ENCODE measurements at places on chromosomes 7 and 10.

DNA sequence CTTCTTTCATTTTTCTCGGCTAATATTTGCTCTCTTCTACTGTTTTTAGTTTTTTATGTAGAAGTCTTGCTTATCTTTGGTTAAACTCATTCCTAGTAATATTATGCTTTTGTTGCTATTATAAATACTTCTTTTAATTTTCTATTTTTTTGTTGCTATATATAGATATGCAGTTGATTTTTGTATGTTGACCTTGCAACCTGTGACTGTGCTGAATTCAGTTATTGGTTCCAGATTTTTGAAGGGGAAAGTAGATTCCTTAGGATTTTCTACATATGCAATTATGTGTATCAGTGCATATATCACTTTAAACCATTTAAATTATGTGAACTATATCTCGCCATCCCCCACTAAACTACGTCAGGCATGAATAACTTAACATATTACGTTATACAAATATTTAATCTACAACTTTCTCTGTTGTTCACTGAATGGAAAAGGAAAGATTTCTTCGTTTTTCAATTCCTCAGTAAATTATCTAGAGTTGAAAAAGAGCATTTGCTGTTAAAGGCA lies 71.5 kb downstream of the IDE start:
- DNase-seq, result no peak

- no peak for DNase-seq
Measured at GRCh38 chr10:49270565-49270964, 28.4 kb upstream of the C10orf71 start.

DNA sequence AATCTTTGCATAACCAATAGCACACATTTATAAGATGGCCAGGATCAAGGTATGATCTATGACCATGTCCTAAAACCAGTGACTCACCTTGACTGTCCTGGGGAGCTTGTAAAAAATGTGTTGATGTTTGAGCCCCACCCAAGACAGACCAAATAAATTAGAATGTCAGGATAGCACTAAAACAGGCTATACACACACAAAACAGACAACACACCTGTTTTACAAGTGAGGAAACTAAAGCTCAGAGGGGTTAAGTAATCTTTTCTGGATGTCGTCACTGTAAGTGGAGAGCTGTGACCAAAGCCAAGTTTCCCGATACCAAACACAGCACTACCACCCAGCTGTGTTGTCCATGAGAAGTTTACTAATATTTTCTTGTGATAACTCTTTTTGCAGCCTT lies 84.5 kb downstream of the AVL9 start:
- DNase-seq, result no peak

GRCh38 chr10:110212119-110213006 lies 5.0 kb downstream of the MXI1 start:
- no peak for DNase-seq

- no peak for DNase-seq
Measured at GRCh38 chr10:62689712-62690111, 114.8 kb upstream of the ADO start.

DNA sequence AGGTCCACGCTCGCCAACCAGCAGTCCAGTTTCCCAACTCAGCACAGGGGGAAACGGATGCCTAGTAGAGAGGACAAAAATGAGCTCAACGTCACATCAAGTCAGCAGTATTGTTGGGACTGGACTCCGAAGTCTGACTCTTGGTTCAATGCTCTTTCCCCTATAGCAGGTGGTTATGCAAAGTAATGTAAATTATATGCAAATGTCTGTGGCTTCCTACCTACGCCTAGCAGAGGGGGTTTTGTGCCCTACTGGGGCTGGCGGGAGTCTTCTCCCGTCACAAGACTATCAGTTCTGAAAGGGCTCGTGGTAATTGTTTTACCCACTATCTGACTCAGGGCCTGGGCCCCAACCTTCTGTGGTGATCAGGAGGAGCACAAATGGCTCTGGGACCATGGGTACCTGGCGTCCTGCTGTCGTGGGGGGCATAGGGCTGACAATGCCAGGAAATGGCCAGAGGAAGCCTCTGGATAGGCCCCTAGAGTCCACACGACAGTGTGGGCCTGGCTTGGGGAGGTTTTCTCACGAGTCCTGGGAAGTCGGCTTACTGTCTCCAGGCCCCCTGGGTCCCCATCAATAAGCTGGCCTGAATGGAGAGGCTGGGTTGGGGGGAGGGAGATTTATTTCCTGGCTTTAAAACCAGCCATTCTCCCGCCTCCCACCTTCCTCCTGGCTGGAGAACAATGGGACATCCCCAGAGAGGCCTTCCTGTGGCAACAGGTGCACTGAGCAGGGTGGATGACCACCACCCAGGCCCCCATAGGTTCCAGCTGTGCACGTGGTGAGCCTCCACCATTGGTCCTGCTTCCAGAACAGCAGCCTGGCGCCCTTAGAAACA lies 41.8 kb downstream of the UNC5B start:
- DNase-seq, result no peak

DNA sequence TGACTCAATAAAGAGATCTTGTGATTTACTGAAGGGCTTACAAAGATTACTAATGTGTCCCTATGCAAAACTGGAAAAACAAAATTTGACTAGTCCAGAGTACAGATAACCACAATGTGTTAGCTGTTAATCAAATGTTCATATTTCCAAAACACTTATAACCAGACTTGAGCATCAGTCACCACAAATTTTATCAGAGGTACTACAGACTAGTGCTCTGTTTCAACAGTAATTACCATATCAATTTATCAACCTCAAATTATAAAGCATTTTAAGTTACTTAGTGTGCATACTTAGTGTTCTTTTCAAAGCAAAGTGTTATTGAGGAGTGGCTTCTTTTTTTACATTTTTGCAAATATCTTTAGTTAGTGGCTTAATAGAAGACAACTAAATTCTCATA lies 765.9 kb downstream of the GRM8 start:
- DNase-seq, result no peak

- no peak for DNase-seq
Measured at GRCh38 chr10:54772468-54773122, 28.4 kb downstream of the PCDH15 start.

- DNase-seq, result no peak
Measured at GRCh38 chr10:3592424-3592823, 192.6 kb downstream of the KLF6 start.

GRCh38 chr10:119333146-119333792 lies 125.9 kb downstream of the GRK5 start:
- no peak for DNase-seq

GRCh38 chr10:77348751-77349150 lies 288.9 kb downstream of the KCNMA1 start:
- no peak for DNase-seq

DNA sequence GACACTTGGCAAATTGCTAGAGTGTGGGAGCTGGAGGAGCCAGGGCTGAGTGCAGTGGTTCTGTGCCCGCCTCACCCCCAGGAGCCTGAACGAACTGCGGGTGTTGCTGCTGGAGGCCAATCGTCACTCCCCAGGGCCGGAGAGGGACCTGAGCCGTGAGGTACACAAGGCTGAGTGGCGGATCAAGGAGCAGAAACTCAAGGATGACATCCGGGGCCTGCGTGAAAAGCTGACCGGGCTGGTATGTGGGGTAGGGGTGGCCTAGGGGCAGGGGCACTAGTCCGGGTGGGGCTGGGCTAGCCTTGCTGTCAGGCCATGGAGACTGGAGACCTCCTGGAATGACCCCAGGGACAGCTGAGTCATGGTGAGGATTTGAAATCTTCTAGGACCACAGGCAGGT lies 56.7 kb upstream of the GTF2IRD1 start:
- DNase-seq, result no peak

DNA sequence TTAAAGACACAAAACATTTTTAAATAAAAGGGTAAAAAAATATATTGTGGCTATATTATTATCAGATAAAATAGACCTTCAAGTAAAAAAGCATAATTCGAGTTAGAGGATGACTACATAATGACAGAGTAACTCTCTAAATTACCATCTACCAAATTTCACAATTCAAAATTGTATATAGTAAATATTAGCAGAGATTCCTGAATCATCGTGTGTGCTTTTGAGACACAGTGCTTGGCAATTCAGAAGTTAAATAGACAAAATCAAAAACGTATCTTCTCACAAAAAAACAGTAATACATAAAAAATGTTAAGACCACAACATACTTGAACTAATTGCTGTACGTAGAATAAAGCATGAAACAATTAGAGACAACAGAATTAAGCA lies 110.4 kb downstream of the AHR start:
- no peak for DNase-seq

DNA sequence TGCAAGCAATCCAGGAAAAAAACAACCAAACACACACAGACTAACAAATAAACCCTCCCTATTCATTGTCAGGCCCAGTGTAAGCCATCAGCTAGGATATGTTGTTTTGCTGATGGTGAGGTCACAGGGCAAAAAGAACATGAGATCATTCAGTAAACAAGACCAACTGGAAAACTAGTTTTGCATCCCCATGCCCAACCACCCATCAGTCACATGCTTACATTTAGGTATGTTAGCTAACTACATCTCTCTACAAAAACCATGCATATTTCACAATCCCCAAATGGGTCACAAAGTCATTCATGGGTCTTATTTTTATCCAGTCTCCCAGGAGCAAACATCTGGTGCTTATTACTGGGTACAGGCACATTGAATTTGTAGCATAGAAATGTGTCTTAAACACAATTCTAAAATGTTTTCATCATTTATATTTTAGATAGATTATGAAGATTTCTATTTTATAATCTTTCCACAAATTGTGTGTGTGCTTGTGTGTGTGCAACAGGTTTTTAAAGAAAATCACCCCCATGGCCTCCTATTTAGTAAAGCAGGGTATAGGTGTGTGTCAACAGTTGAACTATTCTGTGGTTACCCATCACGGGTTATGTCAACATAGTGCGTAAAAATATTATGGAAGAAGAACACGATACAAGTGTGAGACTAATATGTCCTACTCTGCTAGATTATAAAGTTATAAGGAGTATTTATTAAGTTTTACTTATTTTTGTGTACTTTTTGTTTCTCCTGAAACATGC lies 103.8 kb upstream of the AKR1E2 start:
- no peak for DNase-seq

- no peak for DNase-seq
Measured at GRCh38 chr7:155962968-155963300, 150.7 kb upstream of the SHH start.

DNA sequence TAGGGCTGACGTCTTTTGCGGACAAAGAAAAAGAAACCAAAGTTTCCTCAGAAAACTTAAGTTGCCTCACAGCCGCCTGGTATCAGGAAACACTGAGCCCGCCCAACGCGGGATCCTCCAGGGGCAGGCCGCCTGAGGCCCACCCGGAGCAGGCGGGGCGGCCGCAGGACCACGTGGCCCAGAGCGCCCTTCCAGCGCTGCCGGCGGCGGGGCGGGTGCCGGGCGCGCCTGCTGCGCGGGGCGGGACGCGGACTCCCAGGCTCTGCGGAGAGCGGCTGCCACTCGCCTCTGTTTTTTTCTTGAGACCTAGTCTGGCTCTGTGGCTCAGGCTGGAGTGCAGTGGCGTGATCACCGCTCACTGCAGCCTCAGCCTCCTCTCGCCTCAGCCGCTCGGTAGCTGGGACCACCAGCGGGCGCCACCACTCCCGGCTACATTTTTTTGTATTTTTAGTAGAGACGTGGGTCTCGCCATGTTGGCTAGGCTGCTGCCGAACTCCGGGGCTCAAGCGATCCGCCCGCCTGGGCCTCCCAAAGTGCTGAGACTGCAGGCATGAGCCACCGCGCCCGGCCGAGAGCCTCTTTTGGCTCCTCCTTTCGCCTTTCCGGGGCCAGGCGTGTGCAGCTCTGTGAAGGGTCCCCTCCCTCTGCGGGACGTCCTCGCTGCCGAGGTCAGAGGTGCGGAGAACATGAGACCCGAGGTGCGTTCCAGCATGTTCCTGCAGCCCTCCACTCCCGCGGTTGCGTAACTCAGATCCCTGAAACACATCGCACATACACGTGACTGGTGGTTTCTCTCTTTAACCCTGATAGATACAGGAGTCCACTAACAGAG lies 11.6 kb upstream of the HNRNPF start:
- no peak for DNase-seq

DNA sequence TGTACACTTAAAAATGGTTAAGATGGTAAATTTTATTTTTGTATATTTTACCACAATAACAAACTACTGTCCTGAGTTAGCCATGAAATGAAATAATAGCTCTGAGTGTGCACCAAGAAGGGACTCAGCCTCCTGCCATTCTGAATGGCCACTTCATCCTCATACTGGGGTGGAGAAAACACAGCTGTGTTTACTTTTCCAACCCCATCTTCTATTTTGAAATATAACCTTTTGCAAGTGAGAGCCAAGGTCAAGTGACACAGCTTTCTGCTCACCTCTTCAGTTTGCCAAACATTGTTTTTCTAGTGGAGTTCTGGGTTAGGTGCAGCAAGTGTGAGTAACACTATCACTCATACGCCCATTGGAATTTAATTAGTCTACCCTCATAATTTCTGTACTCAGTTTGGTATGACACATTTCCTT lies 107.4 kb upstream of the GLCCI1 start:
- peak; percentile 94 for DNase-seq

GRCh38 chr7:50449501-50449880 lies 659 bp downstream of the FIGNL1 start:
- no peak for DNase-seq

- DNase-seq, result no peak
Measured at GRCh38 chr7:29892231-29892630, 85.9 kb downstream of the WIPF3 start.

DNA sequence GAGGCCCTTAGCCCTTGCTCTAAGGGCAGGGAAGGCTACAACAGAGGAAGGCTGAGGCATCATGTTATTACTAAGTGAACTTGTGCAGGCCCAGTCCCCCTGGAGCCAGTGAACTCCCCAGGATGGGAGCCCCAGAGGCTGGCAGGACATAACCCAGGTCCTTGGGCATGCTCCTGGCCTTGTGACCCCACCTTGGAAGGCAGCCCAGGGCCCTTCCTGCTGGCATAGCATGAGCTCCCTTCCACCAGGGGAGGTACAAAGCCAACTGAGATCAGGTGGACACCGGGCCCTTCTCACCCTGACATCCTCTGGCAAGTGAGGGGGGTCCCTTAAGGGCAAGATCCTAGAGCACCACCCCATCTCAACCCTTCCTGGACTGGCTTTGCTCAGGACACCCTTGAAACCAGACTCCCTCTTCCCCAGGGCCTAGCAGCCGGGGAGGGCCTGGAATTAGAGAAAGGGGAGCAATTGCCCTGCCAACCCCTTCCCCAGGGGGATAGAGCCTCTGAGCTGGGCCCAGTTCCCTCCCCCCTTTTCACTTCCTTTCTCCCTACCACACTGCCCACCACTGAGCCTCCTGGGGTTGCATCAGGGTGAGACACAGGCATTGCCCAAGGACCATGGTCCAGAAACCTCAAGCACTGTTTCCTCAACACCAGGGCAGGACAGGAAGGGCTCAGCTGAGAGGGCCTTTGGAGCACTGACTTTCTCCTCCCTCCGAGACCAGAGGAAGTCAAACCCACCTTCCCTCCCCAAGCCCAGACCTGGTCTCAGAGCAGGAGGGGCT lies 1.8 kb upstream of the VSIR start:
- DNase-seq, result no peak

DNA sequence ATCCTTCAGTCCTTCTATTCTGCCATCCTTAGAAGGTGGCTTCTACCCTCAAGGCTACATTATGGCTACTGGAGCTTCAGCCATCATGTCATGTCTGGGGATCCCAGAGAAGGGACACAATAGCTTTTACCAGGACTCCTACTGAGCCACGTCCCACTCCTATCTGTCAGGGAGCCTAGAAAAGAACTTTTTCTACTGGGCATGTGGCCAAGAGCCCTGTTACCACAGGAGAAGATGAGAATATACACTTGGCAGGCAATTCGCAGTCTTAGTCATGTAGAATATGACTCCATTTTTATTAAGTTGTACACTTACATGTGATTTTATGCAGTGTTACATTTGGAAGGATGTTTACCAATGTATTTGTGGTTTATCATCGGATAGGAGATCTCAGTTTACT lies 64.6 kb upstream of the KCNMA1 start:
- no peak for DNase-seq

- no peak for DNase-seq
Measured at GRCh38 chr7:135939261-135939812, 37.8 kb downstream of the MTPN start.

Data from SHP77 (cell line).